ENCODE measurements at places on chromosomes 13 and 19.

GRCh38 chr13:83007226-83007625 is 875.0 kb downstream of the SLITRK1 start:
- DNase-seq: no peak

GRCh38 chr13:50107205-50107604 is 92.0 kb downstream of the KCNRG start:
- no peak for DNase-seq

DNA sequence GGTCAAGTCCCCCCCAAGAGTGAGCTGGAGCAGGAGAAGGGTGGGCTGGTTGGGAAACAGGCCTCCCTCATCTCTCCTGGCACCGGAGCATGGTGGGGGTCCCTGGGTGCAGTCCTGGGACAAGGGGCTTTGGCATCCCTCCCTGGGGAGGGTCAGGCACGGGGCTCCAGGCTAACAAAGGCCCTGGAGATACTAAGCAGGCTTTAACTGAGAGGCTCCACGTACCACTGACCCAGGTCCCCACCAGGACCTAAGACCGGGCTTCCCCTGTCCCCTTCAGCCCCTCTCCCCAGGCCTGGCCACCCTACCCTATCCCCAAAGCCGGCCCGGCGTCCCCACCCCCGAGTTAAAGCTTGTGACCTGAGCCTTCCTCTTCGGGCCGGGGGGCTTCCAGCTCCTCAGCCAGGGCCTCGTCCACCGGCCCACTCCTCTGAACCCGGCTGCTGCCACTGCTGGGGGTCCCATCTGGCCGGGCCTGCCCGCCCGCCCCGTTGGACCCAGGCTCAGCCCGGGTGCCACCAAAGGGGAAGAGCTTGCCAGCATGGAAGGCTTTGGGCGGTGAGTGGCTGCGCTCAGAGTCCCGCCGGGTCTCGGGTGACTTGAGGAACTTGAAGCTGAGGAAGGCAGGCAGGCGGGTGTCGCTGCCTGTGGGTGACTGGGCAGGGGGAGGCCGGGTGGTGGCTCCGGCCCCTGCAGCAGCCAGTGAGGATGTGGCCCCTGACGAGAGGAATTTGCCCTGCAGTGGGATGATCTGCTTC is 10.1 kb downstream of the ANO8 start:
- no peak for DNase-seq

DNA sequence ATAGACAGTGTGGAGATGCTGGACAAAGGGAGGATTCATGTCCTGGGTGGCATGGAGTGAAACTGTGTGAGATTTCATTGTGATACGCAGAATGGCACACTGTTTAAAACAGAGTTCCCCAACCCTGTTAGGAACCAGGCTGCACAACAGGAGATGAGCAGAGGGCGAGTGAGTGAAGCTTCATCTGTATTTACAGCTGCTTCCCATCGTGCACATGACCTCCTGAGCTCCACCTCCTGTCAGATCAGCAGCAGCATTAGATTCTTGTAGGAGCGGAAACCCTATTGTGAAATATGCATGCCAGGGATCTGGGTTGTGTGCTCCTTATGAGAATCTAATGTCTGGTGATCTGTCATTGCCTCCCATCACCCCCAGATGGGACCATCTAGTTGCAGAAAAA is 72.5 kb downstream of the RAP2A start:
- no peak for DNase-seq

DNA sequence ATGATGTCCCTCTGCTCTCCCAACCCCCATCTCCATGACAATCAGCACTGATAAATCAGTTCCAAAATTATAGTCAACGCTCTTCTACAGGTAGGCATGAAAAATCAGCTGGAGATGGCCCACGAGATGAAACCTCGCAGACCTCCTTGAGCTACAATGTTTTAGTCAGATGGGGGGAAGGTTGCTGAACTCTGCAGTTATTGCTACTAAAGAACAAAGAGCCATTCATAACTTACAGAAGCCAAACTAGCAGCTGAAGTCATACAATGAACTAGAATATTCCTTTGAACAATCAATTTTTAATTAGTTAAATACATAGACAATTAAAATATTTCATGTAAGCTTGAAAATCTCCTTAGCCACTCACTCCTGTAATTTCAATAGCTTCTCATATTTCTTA is 179.2 kb downstream of the NHLRC3 start:
- DNase-seq: no peak

- DNase-seq: peak; percentile 62
These were observed 21.4 kb downstream of the LCP1 start for GRCh38 chr13:46160471-46161066.

DNA sequence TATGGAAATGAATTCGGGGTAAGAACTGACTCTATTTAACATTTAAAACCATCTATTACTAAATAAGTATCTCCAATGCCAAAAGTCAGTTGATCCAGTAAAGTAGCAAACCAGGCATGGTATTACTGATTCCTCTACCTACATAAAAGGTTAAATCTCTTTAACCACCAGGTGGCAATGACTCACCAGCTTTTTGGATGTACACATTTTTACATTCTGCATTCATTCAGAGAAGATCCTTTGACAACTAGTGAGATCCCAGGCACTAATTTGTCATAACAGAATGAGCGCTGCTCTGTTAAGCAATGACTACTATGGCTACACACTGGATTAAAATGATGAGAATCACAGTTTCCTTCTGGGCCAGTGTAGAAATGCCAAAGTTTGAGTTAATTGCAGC is 329.8 kb upstream of the GPC6 start:
- DNase-seq: peak; percentile 12

GRCh38 chr19:14091081-14091812 is 696 bp upstream of the SAMD1 start:
- no peak for DNase-seq

- no peak for DNase-seq
These were observed 420 bp downstream of the DMKN start for GRCh38 chr19:35512831-35513627.

GRCh38 chr13:107518292-107518691 is 697.0 kb downstream of the LIG4 start:
- peak; percentile 4 for DNase-seq

GRCh38 chr13:97165502-97166425 is 56.4 kb upstream of the MBNL2 start:
- DNase-seq: no peak

GRCh38 chr19:41096353-41096752 is 8.1 kb downstream of the CYP2A13 start:
- DNase-seq: no peak

DNA sequence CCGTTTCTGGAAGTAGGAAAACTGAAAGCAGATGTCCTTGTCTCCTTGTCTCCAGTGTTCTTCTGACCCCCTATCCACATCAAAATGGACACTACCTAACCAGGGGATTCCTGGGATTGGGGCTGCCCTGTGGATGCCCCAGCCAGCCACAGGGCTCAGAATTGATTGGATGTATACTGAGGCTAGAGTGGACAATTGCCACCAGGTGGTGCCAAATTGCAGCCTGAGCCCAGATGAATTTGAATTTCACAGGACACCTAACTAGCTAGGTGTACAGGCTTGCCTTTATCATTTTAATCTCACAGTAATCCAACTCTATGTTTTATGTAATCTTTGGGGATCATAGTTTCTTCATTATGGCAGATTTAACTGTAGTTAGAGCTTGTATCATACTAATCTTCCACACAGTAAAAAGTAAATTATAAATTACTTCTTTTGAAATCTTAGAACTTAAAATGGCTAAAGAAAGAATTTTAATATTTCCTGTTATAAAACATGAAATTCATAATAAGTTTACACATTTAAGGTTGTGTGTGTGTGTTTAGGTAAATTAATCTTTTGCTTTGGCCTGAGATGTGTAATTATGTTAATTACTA is 58.0 kb downstream of the PIBF1 start:
- DNase-seq: peak; percentile 30

- DNase-seq: no peak
These were observed 1031.6 kb downstream of the SLITRK1 start for GRCh38 chr13:82850644-82851043.

- DNase-seq: no peak
These were observed 13.9 kb downstream of the PALM start for GRCh38 chr19:722553-723101.

DNA sequence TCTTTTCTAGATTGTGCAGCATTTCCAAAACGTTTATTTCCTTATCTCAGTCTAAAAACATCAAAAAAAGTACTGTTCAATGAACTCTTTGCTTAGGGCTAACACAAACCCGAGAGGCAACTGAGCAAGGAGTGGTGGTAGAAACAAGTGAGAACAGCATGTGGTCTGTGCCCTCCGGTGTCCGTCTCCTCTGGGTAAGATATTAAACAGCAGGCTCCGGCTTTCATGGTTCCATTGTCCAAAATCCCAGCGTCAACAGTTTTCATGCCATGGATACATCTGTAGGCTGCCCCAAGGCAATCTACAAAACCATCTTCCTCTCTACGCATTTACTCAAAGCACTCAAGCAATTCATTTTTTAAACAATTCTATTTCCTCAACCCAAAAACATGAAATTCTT is 22.8 kb downstream of the DCLK1 start:
- DNase-seq: no peak

GRCh38 chr13:41296879-41297646 is 14.0 kb upstream of the NAA16 start:
- DNase-seq: no peak

DNA sequence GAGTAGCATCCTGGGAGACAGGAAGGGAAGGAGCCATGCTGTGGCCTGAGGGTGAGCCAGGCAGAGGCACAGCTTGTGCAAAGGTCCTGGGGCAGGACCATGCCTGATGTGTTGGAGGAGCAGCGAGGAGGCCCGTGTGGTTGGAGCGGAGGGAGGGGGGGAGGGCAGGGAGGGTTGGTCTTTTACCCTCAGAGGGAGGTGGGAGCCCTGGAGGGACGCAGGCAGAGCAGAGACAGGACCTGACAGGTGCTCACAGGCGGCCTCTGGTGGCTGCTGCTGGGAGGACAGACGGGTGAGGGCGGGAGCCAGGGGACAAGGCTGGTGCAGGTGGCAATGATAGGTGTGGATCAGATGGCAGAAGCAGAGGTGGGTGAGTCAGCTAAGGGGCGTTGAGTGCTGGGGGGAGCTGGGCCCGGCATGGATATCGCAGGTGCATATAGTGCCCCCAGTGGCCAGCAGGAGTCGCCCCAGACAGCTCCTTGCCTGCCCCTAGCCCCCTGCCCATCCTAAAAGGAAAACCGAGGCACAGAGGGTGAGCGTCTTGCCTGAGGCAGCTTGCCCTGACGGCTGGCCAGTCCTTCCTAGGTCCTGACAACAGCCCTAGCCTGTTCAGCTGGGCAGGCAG is 9.8 kb upstream of the GNA15 start:
- no peak for DNase-seq

DNA sequence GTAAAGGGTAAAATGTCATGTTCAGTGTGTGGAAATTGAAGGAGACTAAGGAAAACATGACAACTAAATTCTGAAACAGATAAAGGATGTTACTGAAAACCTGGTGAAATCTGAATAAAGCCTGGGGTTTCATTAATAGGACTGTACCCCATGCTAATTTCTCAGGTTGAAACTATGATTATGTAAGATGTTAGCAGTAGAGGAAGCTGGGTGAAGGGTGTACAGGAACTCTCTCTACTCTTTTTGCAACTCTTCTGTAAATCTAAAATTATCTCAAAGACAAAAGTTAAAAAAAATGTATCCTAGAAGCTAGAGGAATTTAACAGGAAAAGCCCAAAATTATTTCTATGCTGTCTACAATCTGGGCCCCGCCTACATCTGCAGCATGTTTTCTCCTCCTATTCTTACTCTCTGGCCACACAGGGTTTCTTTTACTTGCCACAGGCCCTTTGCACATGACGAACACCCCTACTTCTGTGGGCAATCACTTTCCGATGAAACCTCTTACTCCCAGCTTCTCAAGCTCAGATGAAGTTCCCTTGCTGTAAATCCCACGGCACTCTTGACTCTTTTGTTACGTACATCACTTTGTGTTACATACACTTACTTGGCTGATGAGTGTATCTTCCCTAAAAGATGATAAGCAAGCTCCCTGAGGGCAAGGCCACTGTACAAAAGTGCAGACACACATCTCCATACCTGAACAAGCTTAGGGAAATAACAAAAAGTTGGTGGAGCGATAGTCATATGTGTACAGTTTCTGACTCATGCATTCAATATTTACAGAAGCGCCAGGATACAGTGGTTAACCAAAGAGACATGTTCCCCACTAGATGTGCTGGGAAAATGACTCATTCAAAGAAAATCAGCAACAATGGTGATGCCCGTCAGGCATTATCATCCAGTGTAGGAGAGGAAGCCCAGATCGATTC is 32.6 kb downstream of the RUBCNL start:
- DNase-seq: no peak

- DNase-seq: no peak
These were observed 18.2 kb upstream of the ZNF543 start for GRCh38 chr19:57302020-57302465.

- no peak for DNase-seq
These were observed 11.8 kb downstream of the SERP2 start for GRCh38 chr13:44385401-44385800.

DNA sequence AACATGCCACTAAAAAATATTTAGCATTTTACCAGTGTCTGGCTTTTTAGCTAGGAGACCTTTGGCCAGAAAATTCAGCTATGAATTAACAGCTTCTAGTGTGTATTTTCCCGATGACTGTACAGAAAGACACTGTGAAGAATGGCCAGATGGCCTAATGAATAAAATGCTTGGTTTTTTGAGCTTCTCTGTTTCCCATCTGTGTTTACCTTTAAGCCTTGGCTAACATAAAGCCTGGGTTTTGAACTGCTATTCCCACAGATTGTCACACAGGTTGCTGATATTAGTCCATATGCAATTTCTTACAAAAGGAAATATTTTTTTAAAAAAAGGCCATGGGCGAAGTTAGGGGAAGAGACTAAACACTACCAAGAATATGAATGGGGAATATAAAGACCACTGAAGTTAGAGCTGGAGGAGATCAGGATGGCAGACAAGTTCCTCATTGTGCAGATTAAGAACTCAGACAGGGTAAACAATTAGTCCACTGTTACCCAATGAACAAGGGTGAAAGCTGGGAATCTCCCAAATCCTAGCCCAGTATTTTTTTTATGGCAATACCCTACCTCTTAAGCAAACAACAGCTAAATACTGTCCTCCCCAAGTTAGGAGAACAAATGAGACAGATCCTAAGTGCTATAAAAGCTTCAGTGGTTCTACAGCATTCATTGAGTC is 95.1 kb downstream of the DCT start:
- DNase-seq: no peak

GRCh38 chr19:46975011-46975924 is 44.4 kb upstream of the NPAS1 start:
- no peak for DNase-seq

GRCh38 chr13:95298971-95299621 is 2.2 kb downstream of the ABCC4 start:
- DNase-seq: no peak

- no peak for DNase-seq
These were observed 34.1 kb downstream of the CSNK1G2 start for GRCh38 chr19:1975162-1975480.

DNA sequence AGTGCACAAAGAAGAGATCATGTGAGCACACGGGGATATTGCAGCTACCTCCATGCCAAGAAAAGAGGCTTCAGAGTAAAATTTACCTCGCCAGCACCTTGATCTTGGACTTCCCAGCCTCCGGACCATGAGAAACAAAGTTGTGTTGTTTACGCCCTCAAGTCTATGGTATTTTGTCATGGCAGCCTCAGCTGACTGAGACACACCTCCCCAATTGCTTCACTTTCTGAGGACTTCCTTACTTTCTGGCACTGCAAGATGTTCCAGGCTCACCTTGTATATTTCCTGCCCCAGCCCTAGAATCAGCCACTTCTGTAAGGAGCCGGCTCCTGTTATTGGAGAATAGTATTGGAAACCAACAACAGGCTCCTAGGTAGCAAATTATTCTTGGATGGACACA is 6.6 kb upstream of the CEBPG start:
- no peak for DNase-seq

Data from renal pelvis (tissue), 12 donors.